Cortex of kidney (tissue), 1 donor: ENCODE measurements at places on chromosomes 7 and 10.

GRCh38 chr7:46253520-46253919, 332.4 kb upstream of the IGFBP3 start:
- no peak for DNase-seq

DNA sequence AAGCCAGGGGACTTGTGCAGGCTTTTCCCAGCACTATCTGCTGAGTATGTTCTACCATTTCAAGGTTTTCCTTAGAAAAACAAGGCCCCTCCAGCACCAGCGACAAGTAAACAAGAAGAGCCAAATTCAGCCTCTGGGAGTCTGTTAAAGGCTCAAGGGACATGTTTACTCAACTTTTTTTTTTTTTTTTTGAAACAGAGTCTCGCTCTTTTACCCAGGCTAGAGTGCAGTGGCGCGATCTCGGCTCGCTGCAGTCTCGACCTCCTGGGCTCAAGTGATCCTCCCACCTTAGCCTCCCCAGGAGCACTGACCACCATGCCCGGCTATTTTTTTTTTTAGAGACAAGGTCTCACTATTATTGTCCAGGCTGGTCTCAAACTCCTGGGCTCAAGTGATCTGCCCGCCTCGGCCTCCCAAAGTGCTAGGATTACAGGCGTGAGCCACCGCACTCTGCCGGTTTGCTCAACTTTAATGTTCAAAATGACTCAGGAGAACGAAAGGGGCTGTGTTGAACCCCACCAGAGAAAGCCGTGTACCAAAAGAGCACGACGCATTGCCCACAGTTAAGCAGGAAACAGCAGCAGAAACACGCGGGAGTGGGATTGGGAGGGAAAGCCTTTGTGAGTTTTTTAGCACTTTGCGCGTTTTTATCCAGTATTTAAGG, 772 bp downstream of the PRDX3 start:
- no peak for DNase-seq

- DNase-seq, result no peak
These were observed 334.4 kb downstream of the SUGCT start for GRCh38 chr7:40468891-40469864.

DNA sequence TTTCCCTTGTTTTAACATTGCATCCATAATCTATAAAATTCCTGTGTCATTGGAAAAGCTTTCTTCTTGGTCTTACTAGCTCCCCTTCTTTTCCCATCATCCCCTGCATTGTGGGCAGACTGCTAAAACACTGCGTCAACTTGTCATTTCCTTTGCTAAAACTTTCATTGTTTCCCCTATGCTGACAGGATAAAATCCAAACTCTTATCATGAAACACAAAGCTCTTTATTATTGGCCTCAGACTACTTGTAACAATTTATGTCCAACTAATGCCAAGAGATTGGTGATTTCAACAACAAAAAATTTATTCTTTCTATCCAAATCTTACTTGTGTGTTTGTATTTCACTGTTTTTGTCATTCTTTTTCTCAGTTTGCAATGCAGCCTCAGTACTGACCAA, 339.1 kb downstream of the HGF start:
- no peak for DNase-seq

- no peak for DNase-seq
These were observed 177.8 kb downstream of the TCF7L2 start for GRCh38 chr10:113127901-113128283.

DNA sequence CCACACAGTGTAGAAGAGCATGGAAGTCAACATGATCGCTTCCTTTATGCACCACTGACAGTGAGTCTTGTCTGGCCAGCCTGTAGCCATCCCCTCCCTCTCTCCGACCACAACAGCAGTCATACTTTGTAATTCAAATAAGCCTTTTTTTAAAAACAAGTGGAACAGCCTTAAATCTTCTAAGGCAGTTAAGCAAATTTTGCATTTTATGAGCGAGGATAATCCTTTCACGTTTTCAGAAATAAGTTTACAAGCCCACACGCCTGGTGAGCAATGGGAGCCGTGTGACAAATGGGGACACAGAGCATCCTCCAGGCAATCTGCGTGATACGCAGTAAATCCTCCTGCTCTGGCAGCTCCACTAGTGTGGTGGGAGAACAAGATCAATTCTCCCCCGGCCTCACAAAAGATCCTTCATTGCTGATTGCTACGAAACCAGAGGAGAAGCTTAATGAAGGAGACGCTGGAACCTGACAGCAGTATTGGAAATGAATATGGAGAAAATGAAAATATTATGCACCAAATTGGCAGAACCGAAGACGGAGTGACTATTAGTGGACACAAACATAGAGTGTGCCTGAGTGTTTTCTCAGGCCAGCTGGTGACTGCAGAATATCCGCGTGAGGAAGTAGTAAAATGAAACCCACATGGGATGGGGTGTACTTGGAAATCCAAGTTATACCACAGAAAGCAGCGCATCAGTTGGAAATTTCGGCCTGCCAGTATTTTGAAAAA, 104.2 kb upstream of the CDCA7L start:
- DNase-seq, result no peak

DNA sequence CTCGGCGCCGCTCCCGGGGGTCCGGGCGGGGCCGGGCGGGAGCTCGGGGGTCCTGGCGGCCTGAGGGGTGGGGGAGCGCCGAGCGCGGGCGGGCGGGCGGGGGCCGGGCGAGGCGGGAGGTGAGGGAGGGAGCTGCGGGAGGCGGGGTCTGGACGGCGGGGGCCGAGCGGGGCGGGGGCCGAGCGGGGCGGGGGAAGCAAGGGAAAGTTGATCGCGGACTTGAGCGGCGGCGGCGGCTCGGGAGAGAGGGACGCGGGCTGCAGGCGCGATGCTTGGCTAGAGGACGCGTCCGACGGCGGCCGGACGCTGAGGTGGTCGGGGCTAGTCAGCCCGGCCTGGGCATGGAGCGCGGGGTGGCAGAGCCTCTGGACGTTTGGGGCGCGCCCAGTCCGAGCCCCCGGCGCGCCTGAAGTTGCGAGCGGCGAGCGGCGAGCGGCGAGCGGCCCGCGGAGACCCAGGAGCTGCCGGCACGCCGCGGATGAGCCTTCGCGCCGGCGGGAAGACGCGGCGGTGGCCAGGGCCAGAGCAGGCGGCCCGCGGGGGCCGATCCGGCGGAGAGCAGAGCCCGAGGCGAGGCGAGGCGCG, at the start of gene CDH23:
CDH23 (plus strand) TSS at position 210 of the 585 bp plus-strand sequence. CDS start 42,912 bp downstream, outside the sequence.
- no peak for DNase-seq

- DNase-seq, result no peak
These were observed 33.9 kb downstream of the AKR1C8 start for GRCh38 chr10:5151076-5151475.

- DNase-seq, result no peak
These were observed 18.5 kb upstream of the LMOD2 start for GRCh38 chr7:123637203-123637602.

GRCh38 chr7:22174574-22174953, 182.4 kb downstream of the RAPGEF5 start:
- DNase-seq, result no peak

- DNase-seq, result no peak
These were observed 121.7 kb downstream of the WDFY4 start for GRCh38 chr10:48806342-48806741.

- no peak for DNase-seq
These were observed 9.2 kb upstream of the MRLN start for GRCh38 chr10:59762505-59762904.

DNA sequence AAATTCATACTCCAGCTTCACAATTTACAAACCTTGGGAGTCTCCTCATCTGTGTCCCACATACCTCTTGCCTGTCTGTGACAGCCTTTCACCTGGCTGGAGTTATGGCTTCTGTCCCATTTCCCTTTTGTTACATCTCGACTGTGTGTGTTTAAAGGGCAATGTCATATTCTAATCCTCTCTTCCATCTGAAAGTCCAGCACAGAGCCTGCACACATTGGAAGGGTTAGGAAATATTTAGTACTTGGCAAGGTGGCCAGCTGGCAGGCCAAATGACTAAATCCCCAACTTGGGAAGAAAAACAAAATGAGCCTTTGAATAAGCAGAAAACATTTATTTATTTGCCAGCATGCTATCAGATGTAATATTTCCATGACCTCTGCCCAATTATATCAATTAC, 120.1 kb upstream of the STK17A start:
- DNase-seq, result no peak

GRCh38 chr10:123519861-123520260, 146.3 kb upstream of the GPR26 start:
- no peak for DNase-seq

GRCh38 chr10:75861582-75861981, 430.2 kb downstream of the LRMDA start:
- no peak for DNase-seq

GRCh38 chr10:103763374-103764202, 91.8 kb downstream of the SH3PXD2A start:
- no peak for DNase-seq

DNA sequence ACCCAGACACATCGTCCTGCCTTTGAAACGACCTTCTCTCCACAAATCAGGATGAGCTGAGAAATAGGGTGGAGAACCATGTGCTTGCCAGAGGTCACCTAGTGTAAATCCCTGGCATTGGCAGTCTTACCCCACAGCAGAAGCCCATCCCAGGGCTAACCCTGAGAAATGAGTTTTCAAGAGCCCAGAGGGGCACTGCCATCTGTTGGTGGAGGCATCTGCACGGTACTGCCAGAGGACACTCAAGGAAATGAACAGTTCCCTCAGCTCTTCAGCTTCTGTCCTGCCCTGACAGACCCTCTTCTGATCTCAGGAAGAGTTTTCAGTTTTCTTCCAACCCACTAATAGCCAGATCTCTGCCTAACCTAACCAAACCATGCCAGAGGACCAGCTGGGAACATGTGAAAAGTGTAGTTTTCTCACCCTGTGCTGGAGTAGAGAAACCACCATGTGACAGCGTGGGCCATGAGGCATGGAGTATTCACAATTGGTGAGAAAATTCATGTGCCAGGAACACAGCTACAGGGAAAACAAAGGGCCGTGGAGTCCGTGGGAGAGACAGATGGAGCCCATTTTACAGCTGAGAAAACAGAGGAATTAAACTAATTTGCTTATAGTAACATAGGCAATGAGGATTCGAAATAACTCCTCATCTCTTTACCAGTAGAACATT, 37.7 kb upstream of the ITPRID1 start:
- no peak for DNase-seq

DNA sequence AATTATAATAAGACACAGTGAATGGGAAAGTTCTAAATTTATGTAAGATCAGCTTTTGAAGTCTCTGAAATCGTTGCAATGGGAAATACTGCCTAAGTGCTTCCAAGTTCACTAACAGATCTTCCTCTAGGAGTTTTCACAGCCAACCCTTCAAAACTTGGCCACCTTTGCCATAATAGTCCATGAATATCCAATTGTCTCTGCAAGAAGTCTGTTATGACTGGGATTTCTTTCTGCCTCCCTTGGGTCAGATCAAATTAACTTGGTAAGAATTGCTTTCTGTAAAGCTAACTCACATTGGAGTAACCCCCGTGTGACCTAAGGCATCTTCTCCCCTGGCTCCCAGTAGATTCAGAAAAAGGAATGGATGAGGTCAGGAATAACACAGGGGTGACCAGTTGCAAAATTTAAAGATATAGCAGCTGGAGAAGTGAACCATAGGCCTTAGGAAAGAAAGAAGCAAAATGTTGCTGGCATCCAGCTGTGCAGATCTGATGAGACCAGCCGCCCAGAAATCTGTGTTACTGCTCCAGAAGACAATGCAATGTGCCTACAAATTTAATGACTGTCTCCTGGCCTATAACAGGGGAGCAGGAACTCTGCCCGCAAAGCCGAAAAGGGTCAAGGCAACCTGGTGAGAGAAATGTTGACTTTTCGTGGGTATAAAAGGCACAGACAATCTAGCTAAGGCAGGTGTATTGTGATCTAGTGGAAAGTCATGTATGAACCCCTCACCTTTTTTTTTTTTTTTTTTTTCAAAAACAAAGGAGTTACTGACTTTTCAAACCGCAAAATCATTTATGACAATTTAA, 7.5 kb upstream of the OPTN start:
- no peak for DNase-seq

DNA sequence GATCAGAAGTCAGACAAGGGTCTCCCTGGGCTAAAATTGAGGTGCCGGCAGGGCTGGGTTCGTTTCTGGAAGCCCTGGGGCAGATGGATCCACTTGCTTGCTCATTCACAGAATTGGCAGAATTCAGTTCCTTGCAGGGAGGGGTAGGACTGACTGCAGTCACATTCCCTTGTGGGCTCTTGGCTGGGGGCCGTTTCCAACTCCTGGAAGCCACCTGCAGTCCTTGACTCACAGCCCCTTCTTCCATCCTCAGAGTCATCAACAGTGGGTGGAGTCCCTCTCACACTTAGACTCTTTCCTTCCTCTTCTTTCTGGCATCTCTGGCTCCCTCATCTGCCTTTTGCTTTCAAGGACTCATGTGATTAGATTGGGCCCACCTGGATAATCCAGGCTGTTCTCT, 54.6 kb upstream of the NANOS1 start:
- DNase-seq, result no peak

- no peak for DNase-seq
These were observed 34.8 kb upstream of the JAKMIP3 start for GRCh38 chr10:132030898-132031463.

GRCh38 chr7:131849472-131849871, 293.0 kb upstream of the PODXL start:
- DNase-seq, result no peak

DNA sequence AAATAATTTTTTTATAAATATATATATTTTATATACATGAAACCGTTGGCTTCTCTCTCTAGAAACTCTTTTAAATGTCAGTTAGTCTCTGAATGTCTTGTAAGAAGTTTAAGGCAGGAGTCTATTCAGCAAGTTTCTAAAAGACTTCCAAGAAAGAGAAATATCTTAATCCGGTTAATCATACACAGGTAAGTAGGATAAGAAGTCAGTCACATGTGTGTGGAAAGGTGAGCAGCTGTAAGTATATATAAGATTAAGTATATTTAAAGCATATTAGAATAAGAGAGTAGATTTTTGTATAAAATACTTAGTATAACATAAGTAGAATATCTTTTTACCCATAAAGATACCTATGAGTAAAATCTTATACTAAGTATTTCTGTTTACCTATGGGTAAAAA, 48.9 kb downstream of the AGBL3 start:
- no peak for DNase-seq

GRCh38 chr7:30842542-30843451, 68.9 kb upstream of the AQP1 start:
- no peak for DNase-seq

GRCh38 chr7:96667026-96667425, 42.6 kb downstream of the SEM1 start:
- DNase-seq, result no peak

DNA sequence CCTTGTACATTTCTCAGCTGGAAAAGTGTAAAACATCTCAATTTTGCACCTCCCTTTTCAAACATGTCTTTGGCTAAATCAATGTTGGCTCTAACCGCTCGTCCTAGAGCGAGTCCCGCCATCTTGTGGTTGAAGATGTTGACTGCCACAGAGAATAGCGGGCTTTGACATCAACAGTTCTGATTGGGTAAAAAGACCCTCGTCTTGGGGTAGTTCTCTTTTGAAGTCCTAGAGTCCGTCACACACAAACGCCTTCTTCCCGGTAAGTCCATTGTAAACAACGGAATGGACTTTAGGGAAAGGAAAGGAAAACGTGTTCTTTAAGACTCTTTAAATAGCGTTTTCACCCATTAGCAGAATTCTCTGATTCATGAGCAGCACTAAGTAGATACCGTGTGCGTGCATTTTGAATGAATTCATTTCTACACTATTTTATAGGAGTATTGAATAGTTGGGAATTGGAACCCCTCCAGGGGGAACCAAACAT, 452 bp upstream of the RPP30 start:
- DNase-seq, result no peak
